ENCODE measurements at places on chromosomes 5 and 9. TPM values are rescaled to one million over a fixed set of nuclear protein-coding genes. Genes with fewer than 3 reads are reported as not detected.

The WNT8A gene
- not detected for total RNA-seq

The SAP30L gene
- 35.3 TPM for total RNA-seq

GRCh38 chr5:14316471-14316870 is 173.3 kb downstream of the TRIO start:
- H3K4me3 ChIP-seq: no peak overlapping the region
- no peak overlapping the region for H3K27ac ChIP-seq
- no peaks in the 10 kb centered on the region for H3K4me1 ChIP-seq
- H3K27me3 ChIP-seq: no peaks in the 10 kb centered on the region
- no peaks in the 10 kb centered on the region for H3K36me3 ChIP-seq

GRCh38 chr9:69097064-69097463 is 61.5 kb downstream of the FXN start:
- H3K4me1 ChIP-seq: no peaks in the 10 kb centered on the region
- no peaks in the 10 kb centered on the region for H3K27me3 ChIP-seq
- no peak overlapping the region for H3K4me3 ChIP-seq
- H3K27ac ChIP-seq: no peak overlapping the region

DNA sequence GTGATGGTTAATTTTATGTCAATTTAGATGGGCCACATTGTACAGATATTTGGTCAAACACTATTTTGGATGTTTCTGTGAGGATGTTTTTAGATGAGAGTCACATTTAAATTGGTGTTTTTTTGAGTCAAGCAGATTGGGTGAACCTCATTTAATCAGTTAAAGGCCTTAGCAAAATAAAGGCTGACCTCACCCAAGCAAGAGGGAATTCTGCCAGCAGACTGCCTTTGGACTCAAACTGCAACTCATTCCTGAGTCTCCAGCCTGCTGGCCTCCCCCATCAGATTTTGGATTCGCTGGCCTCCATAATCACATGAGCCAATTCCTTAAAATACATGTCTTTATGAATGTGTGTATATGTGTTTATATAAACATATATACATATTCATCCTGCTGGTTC is 282.7 kb upstream of the POU5F2 start:
- H3K4me1 ChIP-seq: peaks cover 5% of the 10 kb centered on the region
- no peaks in the 10 kb centered on the region for H3K36me3 ChIP-seq
- DNase-seq: no peak
- H3K4me3 ChIP-seq: no peak overlapping the region

GRCh38 chr5:34452170-34452828 is 203.8 kb upstream of the RAI14 start:
- no peak overlapping the region for H3K4me3 ChIP-seq
- no peaks in the 10 kb centered on the region for H3K27me3 ChIP-seq
- peak; percentile 57 for DNase-seq
- H3K36me3 ChIP-seq: no peaks in the 10 kb centered on the region
- no peak overlapping the region for H3K27ac ChIP-seq
- H3K4me1 ChIP-seq: no peaks in the 10 kb centered on the region

All from Karpas-422 (cell line).